ENCODE measurements at places on chromosomes 12 and 14.

- no peak for DNase-seq
These were observed 1.9 kb downstream of the MNAT1 start for GRCh38 chr14:60736494-60736893.

GRCh38 chr12:30847259-30847658, 79.3 kb upstream of the TSPAN11 start:
- no peak for DNase-seq

DNA sequence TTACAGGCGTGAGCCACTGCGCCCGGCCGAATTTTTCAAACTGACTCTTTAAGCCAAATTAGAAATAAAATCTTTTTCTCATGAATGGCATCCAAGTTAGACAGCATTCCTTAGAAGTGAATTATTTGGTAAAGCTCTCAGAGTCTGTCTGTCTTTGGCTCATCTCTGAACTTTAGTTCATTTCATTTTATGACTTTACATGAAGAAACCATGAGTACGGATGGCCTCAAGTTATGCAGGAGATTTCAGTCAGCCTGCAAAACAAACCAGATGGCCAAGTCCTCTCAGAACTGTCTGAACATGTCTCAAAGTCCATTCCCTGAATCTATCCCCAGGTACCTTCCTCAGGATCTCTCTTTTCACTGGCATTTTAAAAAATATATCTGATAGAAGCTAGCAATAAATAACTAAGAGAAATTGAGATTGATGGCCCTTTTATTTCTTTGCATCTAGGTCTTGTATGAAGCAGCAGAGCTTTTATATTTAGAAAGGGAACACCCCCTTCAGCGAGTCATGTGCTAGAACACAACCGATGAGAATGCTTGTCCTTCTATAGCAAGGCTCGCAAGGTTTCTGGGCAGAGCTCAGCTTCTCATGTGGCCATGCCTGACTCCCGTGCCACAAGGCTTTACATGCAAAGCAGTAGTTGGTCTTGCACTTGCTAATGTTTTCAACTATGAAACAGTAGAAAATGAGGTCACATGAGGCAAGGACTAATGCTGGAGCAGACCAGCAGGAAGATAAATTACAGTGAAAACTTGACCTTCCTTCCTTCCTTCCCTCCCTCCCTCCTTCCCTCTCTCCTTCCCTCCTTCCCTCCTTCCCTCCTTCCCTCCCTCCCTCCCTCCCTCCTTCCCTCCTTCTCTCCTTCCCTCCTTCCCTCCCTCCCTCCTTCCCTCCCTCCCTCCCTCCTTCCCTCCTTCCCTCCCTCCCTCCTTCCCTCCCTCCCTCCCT, 125.0 kb downstream of the AKAP6 start:
- no peak for DNase-seq

DNA sequence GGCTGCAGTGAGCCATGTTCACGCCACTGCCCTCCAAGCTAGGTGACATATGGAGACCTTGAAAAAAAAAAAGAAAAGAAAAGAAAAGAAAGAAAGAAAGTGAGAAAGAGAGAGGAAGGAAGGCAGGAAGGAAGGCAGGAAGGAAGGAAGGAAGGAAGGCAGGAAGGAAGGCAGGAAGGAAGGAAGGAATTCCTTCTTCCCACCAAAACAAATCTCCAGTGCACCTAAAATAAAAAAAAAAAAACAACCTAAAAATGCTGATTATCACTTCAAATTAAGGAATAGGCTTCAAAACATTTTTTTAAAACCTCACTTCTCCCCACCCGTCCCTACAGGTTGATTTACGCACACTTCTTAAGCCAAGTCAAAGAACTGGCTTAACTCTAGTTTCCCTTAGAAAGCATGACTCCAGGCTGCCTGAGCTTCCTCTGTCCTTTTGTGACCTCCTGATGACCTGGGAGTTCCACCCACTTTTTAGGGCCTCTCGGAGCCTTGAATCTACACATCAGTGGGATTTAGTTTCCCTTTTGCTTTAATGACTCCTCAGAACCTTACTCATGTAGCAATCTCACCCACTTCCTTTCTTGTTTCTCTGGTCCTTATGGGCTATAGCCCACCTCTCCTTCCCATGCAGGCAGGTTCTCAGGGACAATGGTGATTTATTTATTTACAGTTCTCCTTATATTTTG, 18.6 kb downstream of the DUSP6 start:
- no peak for DNase-seq

DNA sequence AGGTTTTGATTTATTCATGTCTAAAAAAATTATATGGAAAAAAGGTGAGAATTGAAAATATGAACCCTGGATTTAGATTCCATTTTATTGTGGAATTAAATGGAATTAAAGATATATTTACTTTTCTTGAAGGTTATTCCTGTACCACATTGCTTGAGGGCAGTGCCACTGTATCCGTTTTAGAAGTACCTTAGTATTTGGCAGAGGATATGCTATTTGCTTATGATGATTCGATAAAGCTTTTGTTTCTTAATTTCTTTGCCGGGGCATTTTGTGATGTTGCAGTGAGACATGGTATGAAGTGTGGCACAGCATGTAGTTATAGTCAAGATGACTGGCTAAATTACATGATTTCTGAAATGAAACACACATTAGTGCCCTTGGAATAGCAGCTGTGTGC, 7.6 kb downstream of the TMTC2 start:
- no peak for DNase-seq

GRCh38 chr14:62097824-62098223, 335.6 kb downstream of the SNAPC1 start:
- DNase-seq: no peak

DNA sequence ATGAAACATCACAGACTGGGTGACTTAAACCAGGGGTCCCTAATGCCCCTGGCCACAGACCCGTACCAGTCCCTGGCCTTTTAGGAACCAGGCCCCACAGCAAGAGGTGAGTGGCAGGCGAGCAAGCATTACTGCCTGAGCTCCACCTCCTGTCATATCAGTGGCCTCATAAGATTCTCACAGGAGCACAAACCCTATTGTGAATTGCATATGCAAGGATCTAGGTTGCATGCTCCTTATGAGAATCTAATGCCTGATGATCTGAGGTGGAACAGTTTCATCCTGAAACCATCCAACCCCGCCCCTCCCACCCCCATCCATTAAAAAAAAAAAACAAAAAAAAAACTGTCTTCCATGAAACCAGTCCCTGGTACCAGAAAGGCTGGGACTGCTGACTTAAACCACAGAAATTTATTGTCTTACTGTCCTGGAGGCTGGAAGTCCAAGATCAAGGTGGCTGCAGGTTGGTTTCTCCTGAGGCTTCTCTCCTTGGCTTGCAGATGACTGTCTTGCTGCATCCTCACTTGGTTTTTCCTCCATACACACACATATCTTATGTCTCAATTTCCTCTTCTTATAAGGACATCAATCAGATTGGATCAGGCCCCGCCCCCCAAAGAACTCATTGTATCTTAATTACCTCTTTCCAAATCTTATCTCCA, 235.9 kb downstream of the CHST11 start:
- no peak for DNase-seq

DNA sequence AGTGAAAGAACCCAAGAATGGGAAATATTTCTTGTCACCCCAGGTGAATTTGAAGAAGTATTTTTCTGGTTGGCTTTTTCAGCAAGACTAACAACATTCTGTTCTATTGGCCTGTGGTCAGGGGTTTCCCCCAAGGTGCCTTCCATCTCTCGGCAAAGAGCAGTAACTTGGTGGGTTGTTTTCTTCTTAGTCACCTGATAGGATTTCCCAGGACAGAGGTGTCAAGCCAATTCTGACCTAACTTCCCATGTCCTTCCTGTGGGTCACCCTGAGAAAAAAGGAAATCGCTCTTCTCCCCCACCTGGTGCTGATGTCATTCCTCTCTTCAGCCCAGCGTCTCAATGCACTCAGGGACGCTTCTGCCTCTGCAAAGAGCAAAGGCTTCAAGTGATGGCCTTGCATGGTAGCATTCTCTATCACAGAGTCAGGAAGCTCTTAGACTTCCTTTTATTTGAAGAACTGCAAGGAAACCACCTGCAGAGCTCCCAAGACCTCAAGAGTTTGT, 16.1 kb upstream of the IFNG start:
- DNase-seq: no peak

GRCh38 chr12:115255962-115256361, 572.0 kb upstream of the TBX3 start:
- no peak for DNase-seq

DNA sequence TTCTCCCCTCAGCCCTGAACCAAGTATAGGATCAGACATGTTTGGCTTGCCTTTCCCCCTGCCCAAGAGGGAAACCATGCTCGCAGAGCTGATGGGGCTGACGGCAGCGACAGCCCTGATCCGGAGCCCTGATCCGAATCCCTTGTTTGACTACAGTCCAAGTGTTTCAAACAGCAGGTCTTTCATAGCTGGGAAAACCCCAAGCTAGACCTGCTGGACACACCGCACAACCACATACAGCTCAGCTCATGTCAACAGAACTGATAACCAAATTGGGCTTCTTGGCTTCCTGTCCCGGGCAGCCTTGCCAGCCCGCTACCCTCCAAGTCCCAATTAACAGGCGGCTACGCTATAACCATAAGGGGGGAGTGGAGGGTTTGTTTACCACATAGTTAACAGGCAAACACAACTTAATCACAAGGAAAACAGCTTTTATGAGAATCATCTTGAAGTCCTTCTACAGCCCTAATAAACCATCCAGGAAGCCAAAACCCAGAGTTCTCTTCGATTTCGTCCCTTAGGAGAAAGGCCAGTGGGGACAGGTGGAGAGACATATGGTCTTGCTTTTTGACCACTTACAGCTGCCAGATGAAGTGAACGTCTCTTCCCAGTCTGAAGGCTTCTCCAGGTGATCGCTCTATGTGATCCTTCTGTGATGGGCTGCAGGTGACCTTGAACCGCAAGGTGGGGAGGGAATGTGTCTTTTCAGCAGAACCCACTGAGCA, 64.5 kb upstream of the MANSC4 start:
- DNase-seq: no peak

DNA sequence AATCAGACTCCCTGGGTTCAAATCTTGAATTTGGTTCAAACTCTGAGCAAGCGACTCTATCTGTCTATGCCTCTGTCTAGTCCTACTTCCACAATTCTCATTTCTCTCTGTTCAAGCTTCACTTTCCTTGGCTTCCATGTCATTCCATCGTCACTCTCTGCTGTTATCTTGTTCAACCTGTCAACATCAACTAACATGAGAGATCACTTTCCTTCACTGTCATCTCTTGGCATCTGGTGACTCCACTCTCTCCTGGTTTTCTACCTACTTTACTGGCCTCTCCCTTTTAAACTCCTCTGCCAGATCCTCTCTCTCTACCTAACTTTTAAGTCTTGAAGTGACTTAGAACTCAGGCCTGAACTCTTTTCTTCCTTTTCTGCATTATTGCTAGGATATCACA, 240.2 kb downstream of the BCAT1 start:
- DNase-seq: no peak

DNA sequence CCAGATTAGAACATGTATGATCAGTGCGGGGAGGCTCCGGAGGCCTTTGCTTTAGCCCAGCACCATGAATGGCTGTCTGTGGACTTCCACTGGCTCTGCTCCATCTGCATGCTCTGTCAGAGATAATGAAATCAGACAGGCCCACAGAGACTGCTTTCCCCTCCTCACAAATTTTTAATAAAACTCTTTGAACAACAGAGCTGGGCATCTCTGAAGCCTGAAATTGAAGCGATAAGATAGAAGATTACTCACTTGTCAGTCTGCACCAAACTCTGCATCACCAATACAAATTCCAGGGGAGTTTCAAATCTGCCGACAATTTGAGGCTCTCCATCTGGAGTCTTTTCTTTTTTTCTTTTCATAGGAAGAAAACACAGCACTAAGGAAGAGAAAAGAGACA, 110.0 kb downstream of the DYRK2 start:
- no peak for DNase-seq

- no peak for DNase-seq
These were observed 321.2 kb downstream of the RAD51B start for GRCh38 chr14:68140806-68141205.

DNA sequence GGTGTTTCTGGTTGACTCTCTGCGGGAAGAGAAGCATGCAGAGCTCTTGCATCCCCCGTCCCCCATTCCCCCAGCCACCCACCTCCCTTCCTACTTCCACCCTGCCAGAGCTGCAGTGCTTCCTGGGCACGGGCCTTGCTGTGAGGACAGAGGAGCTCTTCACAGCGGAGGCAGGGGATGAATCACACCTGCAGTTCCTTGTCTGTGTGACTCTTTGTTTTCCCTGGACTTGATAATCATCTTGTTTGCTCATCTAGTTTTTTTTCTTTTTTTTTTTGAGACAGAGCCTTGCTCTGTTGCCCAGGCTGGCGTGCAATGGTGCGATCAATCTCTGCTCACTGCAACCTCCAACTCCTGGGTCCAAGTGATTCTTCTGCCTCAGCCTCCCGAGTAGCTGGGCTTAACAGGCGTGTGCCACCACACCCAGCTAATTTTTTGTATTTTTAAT, 27.8 kb downstream of the ANKRD9 start:
- no peak for DNase-seq

DNA sequence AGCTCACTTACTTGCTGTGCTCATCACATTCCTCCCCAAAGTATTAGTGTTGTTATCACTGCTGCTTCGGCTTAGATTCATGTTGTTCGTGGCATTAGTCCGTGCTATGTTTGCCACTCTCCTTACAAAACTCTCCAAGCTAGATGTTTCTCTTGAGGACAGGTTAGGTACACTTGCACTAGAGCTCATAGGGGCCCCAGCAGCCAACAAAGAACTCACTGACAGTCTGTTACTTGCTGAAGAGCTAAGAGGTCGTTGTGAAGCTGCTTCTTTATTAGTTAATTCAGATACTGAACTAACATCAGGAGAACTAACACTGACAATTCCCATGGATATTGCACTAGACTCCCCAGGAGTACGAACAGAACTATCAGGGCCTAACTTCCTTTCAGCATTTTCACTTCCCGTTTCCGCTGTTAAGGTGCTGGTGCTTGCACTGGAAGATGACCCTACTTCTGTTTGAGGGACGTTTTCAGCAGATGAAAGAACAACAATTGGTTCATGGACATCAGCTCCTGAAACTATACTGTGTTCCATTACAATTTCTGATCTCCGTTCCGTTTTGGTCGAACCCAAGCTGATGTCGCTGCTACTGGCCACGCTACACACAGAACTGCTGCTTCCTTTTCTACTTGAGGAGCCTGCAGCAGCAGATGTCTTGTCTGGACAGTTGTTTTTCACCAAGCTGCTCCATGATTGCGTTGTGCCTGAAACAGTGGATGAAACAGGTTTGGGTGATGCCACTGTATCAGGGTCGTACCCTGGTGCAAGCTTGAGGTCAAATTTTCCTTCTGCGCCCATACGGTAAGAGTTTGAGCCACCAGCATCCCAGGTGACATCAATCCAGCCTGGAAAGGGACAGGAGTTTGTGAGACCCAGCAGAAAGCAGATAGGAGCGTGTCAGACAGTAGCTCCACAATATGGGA, 78.7 kb downstream of the HECTD1 start:
- DNase-seq: no peak

- no peak for DNase-seq
These were observed 81.8 kb upstream of the CCDC198 start for GRCh38 chr14:57575482-57575881.
